ENCODE measurements at places on chromosomes 5 and 9. TPM values are rescaled to one million over a fixed set of nuclear protein-coding genes. Genes with fewer than 3 reads are reported as not detected.

DNA sequence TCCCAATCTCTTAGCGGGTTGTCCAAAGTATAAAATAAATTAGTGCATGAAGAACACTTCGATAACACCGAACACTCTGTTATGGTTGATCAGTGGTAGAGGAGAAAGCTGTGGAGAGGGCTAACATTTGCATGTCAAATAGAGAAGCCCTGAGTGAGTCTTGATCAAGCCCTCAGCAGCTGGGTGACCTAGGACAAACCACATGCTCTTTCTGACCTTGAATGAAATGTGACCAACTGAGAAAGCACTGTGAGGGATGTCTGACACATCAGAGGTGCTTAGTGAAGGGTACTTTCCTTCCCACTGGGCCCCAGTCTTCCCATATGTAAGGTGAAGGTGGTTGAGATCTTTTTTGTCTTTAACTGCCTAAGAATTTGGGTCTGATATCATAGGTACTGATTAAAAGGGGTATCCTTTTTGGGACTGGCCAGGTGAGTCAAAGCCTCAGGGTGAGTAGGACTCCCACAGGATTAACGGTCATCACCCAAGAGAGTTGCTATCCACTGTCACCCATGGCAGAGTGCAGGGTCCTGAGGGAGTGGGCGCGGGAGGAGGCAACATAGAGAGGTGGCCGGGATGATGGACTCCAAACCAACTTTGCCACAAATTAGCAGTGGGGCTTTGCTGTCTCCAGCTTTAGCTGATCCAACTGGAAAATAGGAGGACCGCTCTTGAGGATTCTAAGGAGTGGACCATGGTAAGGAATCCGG, 53.5 kb downstream of the KIF4B start:
- DNase-seq: no peak

GRCh38 chr9:34994900-34995669, 5.5 kb downstream of the DNAJB5 start:
- no peak for DNase-seq

DNA sequence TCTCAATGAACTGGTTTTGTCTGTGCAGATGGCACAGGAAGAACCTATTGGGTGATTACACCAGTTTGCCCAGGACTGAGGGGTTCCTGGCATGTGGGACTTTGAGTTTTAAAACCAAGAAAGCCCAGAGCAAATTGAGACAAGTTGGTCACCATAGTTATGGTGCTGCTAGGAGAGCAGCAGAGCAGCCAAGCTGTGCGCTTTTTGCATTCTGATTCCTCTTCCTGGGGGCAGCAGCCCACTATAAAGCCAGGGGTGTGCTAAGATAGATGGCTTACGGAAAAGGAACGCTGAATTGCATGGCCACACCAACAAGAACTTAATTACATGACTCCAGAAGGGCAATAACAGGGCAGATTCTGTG, 49.7 kb downstream of the TIMD4 start:
- no peak for DNase-seq

CDKN2B-AS1 gene
- total RNA-seq: 1.7 TPM

HAND1 gene
- total RNA-seq: not detected

DNA sequence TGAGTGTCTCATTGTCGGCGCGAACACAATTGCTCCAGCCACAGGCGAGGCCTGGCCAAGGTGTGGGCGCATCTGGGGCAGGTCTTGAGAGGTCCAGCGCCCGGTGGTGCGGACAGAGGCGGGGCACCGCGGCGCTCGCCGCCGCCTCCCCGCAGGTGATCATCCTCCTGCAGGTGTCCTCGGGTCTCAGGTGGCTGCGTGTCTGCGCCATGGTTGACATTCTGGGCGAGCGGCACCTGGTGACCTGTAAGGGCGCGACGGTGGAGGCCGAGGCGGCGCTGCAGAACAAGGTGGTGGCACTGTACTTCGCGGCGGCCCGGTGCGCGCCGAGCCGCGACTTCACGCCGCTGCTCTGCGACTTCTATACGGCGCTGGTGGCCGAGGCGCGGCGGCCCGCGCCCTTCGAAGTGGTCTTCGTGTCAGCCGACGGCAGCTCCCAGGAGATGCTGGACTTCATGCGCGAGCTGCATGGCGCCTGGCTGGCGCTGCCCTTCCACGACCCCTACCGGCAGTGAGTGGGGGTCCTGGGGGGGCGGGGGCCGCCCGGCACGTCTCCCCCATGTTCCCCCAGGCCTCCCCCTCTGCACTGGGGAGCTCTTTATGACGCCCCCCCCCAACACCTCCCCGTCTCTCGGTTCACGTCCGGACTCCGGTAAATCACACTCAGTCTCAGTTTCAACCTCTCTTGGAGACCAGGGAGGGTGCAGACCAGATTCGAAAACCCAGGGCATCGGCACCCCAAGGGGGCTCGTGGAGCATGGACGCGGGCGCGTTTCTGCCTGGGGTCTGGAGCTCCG, 446 bp downstream of the NXNL2 start:
- no peak for DNase-seq

GRCh38 chr9:437574-438001, 222.9 kb downstream of the DOCK8 start:
- no peak for DNase-seq

RANBP3L gene
- not detected for total RNA-seq

DNA sequence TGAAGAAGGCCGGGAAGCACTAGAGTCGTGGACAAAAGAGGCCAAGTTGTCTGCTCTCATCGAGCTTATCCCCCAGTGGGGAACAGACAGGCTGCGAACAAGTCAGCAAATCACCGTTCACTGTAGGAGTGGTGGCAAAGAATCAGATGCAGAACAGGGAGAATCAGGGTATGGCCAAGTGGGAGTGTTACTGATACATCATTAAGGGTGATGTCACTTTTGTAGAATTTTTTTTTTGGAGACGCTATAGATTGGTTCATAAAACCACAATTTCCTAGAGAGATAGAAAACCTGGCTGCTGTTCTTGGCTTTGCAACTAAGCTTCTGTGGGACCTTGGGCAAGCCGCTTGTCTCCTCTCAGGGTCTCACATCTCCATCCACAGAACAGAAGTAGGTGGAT, 21.3 kb downstream of the SPRY4 start:
- no peak for DNase-seq

GRCh38 chr9:82480921-82481320, 492.3 kb downstream of the SPATA31D1 start:
- no peak for DNase-seq

- no peak for DNase-seq
These were observed 6.0 kb downstream of the RXRA start for GRCh38 chr9:134332266-134332665.

DNA sequence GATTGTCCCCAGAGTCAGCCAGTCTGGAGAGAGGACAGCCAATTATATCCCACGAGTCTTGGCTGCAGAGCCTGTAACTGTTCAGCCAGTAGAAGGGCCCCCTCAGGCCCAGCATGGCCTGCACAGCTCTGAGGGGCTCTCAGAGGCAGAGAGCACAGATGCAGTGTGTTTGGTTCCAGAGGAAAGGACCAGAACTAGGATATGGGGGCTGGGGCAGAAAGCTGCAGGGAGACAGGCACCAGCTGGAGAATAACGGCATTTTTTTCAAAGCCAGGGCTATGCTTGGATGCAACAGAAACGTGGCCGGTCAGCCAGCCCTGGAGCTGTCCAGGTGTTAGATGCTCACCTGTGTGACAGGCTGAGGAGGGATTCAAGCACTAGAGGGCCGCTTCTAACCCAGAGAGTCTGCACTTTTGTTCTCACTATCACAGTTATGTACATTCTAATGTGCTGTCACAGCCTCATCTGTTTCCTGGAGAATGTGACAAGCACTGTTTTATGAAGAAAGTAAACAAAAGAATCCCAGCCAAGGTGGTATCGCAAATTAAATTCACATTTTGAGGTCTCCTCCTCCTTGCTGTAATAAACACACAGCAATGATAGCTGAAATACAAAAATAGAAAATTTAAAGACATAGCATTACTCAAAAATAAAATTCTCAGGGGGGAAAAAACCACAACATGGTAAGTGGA, 96.5 kb downstream of the GABBR2 start:
- DNase-seq: no peak

GARNL3 gene
- total RNA-seq: 8.8 TPM

COL23A1 gene
- not detected for total RNA-seq

- no peak for DNase-seq
These were observed 72.0 kb downstream of the CEP120 start for GRCh38 chr5:123351240-123351639.

GRCh38 chr5:6632324-6632887, 438 bp downstream of the NSUN2 start:
- DNase-seq: no peak

DNA sequence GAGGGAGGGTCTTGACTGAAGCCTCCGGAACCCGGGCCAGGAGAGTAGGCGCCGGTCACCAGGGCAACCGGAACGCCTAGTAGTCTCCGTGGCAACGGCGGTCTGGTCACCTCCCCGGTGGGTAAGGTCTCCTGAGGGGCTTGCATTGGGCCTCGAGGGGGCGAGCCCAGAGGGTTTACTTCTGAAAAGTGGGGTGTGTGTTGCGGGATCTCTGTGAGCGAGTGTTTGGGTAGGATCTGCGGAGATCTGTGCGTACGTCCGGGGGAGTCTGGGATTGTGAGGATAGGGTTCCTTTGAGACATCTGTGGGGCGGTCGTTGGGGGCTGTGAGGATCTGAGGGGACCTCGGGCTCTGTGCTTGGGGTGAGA, at the start of gene FAM221B:
TSS of gene FAM221B (minus strand) at position 17 of the 368 bp plus-strand sequence. CDS start 2,571 bp downstream, outside the sequence.
- DNase-seq: no peak

CDH9 gene
- total RNA-seq: not detected

DNA sequence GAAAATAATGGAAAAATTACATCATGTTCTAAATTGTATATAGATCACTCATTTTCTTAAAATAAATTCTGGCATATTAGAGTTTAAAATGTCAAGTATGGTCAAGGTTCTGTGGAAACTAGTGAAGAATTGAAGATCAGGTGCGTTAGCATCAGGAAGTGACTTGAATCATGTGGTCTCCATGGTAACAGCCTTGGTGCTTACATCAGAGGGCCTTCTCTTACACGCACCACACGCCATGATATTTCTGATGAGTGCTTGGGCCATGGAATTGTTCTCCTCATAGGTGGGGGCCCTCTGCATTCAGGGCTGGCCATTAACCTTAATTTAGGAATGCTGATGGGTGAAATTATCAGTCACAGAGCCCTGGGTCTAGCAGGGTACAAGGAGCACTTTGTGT, 288.1 kb upstream of the EFNA5 start:
- no peak for DNase-seq

TUSC1 gene
- total RNA-seq: not detected

- DNase-seq: no peak
These were observed 7.4 kb downstream of the GALNT10 start for GRCh38 chr5:154197801-154198491.

PDGFRB gene
- total RNA-seq: 0.34 TPM

- DNase-seq: no peak
These were observed 11.0 kb upstream of the FAM81B start for GRCh38 chr5:95380103-95380628.

All from HCT116 (cell line).